ENCODE measurements at places on chromosomes 4 and X.

GRCh38 chr4:37902212-37902611 lies 11.3 kb downstream of the TBC1D1 start:
- DNase-seq, result no peak

- DNase-seq, result no peak
Measured at GRCh38 chr4:140254651-140255299, 100.8 kb upstream of the MAML3 start.

GRCh38 chr4:142922720-142923119 lies 76.6 kb upstream of the INPP4B start:
- DNase-seq, result no peak

- DNase-seq, result no peak
Measured at GRCh38 chr4:57094832-57095223, 15.4 kb downstream of the IGFBP7 start.

- DNase-seq, result no peak
Measured at GRCh38 chr4:86184216-86184900, 175.5 kb downstream of the MAPK10 start.

DNA sequence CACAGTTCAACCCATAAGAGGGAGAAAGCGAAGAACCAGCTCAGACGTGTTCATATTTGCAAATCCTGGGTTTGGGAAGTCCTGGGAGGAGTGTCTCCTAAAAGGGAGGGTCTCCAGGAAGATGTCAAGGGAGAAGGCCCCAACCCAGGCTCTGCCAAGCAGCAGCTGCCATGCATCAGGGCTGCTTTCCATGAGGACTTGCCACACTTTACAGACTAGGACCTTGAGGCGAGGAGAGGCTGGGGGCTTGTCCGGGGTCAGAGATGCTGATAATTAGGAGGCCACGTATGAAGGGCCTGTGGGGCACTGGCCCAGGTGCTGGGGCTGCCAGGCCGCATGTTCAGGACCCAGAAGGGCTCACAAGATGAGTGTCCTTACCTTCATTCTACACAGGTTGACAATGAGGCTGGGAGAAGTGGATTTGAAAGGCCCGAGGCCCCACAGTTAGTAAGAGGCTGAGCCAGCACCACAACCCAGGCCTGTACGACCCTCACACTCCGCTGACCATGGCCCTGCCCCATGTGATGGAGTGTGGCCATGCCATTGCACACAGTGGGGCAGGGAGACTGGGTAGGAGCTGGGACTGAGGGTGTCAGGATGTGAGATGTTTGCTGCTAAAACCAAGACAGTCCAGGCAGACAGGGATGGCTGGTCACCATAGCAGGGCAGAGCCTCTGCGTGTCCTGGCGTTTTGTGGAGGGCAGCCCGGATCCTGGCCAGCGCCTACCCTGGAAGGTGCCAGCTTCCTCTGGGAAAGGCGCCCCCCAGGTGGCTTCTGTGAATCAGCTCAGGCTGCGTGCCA lies 94.8 kb downstream of the PSAPL1 start:
- DNase-seq, result no peak

- no peak for DNase-seq
Measured at GRCh38 chrX:67917421-67918010, 373.7 kb downstream of the AR start.

- DNase-seq, result no peak
Measured at GRCh38 chr4:99468889-99469288, 33.7 kb upstream of the ADH7 start.
